ENCODE measurements at places on chromosomes 7 and 10.

DNA sequence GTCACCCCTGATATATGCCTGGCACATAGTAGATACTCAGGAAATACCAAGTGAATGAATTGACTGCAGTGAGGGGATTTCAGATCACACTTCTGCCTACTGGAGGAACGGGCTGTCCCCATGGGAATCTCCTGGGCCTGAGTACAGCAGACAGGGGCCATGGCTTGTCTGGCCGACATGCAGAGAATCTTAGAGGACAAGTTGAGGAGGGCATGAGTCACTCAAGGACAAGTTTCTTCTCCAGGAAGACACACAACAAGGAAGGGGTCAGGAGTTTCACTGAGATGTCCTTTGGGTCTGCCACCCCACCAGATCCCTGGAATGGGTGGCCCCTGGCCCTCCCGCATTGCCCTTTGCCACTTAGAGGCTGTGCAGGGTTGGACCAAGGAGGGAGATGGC lies 20.7 kb downstream of the PLPP4 start:
- DNase-seq, result no peak

DNA sequence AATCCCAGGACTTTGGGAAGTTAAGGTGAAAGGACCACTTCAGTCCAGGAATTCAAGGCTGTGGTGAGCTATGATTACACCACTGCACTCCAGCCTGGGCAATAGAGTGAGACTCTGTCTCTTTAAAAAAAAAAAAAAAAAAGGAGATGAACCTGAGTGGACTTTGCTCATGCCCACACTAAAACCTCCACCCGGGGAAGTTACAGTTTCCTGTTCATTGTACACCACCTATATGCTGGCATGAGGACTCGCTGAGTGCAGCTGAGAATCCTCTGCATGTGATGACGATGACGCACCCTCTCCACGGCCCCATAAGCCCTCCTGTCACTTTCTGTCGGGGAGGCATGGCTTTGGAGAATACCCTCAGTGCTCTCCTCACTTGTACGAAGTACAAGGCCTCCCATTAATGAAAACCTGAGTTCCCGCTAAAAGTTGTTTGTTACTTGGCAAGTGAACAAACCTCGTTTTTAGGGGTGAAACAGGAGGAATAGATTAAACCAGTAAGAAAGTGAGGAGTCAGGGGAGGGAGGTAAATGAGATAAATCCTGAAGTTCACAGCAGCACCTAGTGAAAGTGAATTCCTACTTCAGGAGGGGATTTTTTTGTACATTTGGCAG lies 15.9 kb downstream of the TMEM176B start:
- peak; percentile 30 for DNase-seq

GRCh38 chr10:29141761-29142160 lies 147.1 kb upstream of the LYZL1 start:
- DNase-seq, result no peak

- no peak for DNase-seq
These were observed 820 bp downstream of the WAC start for GRCh38 chr10:28533571-28534304.

DNA sequence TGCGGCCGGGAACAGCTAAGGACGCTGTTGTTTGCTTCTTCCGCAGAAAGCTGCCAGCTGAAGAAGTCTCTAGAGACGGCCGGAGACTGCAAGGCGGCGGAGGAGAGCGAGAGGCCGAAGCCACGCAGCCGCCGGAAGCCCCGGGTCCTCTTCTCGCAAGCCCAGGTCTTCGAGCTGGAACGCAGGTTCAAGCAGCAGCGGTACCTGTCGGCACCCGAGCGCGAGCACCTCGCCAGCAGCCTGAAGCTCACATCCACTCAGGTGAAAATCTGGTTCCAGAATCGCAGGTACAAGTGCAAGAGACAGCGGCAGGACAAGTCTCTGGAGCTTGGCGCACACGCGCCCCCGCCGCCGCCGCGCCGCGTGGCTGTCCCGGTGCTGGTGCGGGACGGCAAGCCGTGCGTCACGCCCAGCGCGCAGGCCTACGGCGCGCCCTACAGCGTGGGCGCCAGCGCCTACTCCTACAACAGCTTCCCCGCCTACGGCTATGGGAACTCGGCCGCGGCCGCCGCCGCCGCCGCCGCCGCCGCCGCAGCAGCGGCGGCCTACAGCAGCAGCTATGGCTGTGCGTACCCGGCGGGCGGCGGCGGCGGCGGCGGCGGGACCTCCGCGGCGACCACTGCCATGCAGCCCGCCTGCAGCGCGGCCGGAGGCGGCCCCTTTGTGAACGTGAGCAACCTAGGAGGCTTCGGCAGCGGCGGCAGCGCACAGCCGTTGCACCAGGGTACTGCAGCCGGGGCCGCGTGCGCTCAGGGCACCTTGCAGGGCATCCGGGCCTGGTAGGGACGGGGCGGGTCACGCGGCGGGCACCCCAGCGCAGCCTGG lies 2.4 kb downstream of the NKX2-3 start:
- no peak for DNase-seq

DNA sequence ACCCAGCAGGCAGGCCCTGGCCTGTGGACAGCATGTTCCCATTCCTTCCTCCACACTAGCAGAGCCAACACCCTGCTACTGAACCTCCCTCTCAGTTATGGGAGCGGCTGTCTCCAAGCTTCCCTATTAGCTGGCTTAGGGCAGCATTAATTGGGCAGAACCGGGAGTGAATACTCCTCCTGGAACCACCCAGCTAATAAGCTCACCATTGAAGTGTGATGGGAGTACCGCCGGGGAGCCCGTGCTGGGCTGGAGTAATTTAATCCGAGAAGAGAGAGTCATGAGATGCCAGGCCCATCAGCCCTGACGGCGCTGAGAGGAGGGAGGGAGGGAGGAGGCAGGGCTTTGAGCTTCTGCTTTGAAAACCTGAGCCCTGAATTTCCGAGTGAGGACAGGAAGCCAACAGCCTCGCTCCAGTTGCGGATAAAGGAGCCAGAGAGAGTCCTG lies 31.8 kb upstream of the ELFN1 start:
- peak; percentile 75 for DNase-seq

DNA sequence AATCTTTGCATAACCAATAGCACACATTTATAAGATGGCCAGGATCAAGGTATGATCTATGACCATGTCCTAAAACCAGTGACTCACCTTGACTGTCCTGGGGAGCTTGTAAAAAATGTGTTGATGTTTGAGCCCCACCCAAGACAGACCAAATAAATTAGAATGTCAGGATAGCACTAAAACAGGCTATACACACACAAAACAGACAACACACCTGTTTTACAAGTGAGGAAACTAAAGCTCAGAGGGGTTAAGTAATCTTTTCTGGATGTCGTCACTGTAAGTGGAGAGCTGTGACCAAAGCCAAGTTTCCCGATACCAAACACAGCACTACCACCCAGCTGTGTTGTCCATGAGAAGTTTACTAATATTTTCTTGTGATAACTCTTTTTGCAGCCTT lies 84.5 kb downstream of the AVL9 start:
- DNase-seq, result no peak

DNA sequence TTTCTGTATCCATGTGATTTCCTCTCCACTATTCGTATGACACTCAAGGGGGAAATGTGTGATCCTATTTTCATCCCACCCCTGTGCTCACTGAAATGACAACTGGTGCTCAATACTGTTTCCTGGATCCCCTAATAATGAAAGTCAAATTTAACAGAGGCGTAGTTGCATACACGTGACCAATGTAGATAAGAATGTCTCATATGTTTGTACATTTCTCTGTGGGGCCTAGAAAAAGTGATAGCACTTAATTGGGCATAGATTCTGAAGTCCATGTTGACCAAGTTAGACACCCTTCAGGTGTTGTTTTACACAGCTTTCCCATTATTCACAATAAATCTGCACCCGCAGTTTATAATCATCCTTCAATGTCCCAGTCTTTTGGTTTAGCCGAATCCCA lies 59.1 kb downstream of the JAZF1 start:
- DNase-seq, result no peak

- no peak for DNase-seq
These were observed 7.9 kb downstream of the DLX6 start for GRCh38 chr7:97013134-97013844.

DNA sequence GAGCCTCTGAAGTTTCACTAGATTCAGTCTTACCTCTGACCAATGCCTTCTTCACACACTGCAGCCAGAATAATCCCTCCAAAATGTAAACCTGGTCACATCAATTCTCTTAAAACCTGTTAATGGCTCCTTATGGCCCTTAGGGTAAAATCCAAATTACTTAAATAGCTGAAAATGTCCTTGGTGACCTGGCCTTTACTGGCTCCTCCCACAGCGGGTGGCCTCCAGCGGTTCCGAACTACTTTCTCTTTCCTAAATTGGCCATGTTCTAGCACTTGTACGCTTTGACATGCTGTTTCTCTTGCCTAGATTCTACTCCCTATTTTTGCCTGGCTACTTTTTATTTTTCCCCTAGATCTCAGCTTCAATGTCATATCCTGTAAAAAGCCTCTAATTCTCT lies 36.1 kb downstream of the AGK start:
- DNase-seq, result no peak

GRCh38 chr10:63205421-63205820 lies 72.3 kb downstream of the NRBF2 start:
- no peak for DNase-seq

DNA sequence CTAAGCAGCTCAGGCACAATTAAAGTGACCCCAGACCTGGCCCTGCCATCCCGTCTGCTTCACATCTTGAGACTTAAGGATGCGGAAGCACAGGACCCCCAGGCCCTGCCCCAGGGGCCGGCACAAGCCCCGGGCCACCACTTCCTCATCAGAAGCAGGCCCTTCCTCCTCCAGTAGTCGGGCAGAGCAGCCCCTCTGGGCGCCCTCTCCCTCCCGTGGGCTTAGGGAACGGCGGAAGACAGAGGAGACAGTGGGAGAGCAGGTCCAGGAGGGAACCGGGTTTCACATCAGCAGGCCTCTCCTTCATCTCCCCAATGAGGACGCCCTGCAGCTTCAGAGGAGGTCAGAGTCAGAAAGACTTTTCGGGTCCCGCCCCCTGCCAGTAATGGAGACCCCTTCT lies 135.7 kb upstream of the PPIF start:
- no peak for DNase-seq

DNA sequence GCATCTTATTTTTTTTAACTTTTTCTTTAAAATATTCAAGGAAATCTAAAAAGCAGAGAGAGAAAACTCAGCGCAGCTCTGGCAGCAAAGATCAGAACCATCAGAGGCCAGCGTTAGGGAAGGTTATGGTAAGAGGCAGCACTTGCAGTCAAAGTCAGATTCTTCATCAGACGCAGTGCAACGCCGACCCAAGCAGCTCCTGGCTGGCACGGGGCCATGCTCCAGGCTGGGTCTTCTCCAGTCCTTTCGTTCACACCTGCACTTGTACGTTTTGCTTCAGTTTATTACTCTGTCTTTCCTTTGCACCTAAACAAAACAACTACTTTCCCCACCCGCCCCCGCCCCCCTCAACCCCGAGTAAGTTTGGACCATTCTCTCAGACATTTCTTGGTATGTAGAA lies 43.1 kb upstream of the SEC61G start:
- no peak for DNase-seq

GRCh38 chr7:129646369-129647021 lies 35.0 kb downstream of the NRF1 start:
- no peak for DNase-seq

- no peak for DNase-seq
These were observed 534 bp upstream of the ACBD5 start for GRCh38 chr10:27241010-27241651.

- DNase-seq, result peak; percentile 78
These were observed 1.2 kb upstream of the LRMDA start for GRCh38 chr10:75430000-75430763.

DNA sequence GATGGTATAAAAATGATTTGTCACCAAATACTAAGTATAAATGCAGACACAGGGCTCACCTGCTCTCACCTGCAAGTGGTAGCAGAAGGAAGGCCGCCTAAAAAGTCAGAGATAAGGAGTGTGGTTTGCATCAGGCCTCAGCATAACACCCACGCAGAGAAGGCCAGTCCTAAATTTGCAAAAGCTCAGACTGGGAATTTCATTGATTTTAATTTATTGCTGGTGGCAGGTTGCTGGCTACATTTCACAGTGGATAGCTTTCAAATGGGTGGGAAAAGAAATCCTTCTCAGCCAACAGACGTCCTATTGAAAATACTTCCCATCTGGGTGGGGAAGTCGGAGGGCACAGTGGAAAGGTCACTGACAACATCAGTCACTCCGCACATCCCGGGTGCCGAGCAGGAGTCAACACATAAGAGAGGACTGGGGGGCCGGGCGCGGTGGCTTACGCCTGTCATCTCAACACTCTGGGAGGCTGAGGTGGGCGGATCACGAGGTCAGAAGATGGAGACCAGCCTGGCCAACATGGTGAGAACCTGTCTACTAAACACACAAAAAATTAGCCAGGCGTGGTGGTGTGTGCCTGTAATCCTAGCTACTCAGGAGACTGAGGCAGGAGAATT lies 561.8 kb upstream of the MKI67 start:
- DNase-seq, result no peak

DNA sequence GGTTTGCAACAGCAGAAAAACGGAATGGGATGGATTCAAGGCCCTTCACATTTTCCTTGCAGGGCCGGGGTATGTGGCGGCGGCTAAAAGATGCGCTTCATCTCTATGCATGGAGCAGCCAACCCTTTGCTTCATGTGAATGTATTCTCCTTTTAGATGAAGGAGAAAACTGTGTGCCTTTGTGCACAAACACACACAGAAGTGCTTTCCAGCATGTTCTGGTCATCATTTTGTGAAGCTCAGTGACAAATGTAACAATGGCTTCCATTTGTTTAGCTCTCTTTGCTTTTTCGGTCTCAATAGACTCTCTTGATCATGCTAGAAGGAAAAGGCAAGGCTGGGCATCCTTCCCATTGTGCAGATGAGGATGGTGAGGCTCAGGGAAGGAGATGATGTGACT lies 161.7 kb upstream of the MKI67 start:
- no peak for DNase-seq

DNA sequence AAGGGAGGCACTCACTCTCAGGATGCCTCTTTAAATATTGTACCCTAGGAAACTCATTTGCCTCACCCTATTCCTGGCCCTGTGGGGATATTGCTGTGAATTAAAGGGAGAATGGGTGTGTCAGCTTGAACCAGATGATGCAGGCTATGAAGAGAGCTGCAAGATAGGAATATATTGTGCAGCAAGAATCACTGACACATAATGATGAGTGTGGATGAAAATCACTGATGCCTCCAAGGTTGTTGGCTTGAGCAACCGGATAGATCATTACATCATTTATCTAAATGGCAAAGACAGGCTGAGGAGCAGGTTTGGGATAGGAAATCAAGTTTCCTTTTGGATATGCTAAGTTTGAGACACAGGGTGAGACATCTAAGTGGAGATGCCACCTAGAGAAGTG lies 6.2 kb downstream of the SLC26A4 start:
- DNase-seq, result no peak

DNA sequence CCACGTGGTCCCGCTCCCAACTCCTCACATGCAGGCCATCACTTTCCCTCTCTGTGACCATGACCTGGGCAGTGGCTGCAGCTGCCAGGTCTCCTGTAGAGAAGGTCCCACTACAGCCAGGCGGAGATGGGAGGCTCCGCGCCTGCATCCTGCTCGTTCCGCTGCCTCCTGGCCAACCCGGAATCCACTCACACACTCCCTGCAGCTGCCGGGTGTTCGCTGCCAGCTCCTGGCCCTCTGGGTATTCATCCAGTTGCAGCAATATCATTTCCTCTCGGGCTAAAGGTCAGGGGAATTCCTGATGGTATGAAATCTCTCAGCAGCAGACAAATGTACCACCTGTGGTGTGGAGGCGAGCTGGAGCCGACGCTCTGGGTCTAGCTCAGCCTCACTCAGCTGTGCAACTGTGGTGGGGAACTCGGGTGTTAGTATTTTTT lies 65.7 kb downstream of the TLL2 start:
- no peak for DNase-seq
